ENCODE measurements at places on chromosomes 11 and 22.

DNA sequence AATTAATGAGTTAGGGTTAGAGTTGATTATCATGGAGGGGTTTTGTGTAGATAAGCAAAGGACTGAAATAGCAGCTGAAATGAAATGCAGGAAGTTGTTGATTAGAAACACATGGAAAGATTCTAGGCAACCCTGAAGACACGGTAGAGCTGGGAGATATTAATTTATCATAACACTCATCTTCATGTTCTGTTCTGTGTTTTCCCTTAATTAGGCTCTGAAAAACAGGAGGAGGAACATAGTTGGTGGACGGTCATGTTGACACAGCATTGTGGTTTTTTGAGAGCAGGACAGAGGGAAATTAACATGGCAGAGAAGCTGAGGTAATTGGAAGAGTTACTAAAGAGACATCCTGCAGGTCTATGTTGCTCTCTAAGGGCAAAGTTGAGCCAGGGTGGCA, 138.8 kb upstream of the UBASH3B start:
- no peak overlapping the region for H3K4me3 ChIP-seq
- H3K4me1 ChIP-seq: no peaks in the 10 kb centered on the region
- no peaks in the 10 kb centered on the region for H3K27me3 ChIP-seq
- no peak for DNase-seq
- H3K36me3 ChIP-seq: no peaks in the 10 kb centered on the region
- H3K27ac ChIP-seq: no peak overlapping the region

DNA sequence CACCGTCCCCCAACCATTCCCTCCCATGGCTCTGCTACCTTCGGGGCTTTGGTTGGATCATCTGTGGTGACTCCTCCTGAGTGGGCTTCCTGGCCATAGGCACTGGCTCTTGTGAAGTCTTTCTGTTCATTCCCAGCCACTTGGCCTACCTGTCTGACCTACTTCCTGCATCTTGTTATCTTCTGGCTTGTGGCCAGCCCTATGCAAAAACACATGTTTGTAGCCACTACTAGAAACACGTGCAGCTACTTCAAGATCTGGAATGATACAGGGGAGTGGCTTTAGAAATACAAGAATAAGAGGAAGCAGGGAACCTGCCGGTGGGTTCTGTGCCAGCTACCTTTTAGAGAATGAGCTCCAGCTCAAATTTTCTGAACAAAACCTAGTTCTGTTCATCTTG, 20.9 kb downstream of the RCOR2 start:
- no peak for DNase-seq
- no peak overlapping the region for H3K4me3 ChIP-seq
- peaks cover 74% of the 10 kb centered on the region for H3K36me3 ChIP-seq

GRCh38 chr22:36606114-36606513, 77.1 kb upstream of the EIF3D start:
- H3K27ac ChIP-seq: no peak overlapping the region
- H3K4me3 ChIP-seq: no peak overlapping the region
- no peaks in the 10 kb centered on the region for H3K36me3 ChIP-seq

GRCh38 chr22:43313890-43314474, 29.2 kb downstream of the SCUBE1 start:
- no peaks in the 10 kb centered on the region for H3K4me1 ChIP-seq
- H3K36me3 ChIP-seq: no peaks in the 10 kb centered on the region
- H3K4me3 ChIP-seq: no peak overlapping the region
- no peak overlapping the region for H3K27ac ChIP-seq
- H3K27me3 ChIP-seq: no peaks in the 10 kb centered on the region

DNA sequence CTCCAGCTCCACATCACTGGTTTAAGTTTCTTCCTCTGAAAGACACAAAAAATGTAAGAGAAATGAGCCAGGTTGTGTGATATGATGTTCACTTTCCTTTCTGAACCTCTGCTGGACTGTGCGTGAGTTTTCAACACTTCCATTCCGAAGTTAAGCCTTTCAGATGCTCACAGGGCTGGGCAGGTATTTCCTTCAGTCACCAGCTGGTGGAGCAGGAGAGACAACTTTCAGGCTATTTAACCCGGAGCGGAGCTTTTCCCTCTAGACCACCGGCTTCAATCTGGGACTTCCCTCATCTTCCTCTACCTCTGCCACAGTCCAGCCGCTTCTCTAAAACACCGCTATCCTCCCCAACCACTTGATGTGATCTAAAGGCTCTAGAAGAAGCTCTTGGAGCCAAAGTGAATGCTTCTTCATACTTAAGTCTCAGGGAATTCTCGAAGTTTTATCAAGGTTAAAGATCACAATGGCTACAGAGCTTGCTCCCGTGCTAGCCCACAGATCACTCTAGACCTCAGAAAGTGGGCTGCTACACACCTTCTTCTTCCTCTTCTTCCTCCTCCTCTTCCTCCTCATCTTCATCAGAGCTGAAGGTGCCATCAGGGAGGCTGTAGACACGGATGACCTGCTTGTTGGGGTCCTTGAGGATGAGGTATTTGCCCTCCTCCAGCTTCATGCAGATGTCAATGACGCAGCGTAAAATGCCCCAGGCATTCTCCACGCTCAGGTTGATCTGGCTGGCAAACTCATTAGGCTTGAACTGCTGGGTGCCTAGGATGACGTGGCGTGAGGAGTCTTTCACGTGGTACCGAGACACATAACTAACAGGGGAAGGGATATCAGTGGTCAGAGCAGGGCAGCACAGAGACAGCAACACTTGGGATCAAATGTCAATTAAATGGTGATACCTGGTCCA, 4.4 kb upstream of the FOXRED2 start:
- DNase-seq: peak; percentile 64
- H3K36me3 ChIP-seq: peaks cover 54% of the 10 kb centered on the region
- H3K4me1 ChIP-seq: peaks cover 12% of the 10 kb centered on the region
- no peak overlapping the region for H3K4me3 ChIP-seq
- H3K27ac ChIP-seq: no peak overlapping the region

DNA sequence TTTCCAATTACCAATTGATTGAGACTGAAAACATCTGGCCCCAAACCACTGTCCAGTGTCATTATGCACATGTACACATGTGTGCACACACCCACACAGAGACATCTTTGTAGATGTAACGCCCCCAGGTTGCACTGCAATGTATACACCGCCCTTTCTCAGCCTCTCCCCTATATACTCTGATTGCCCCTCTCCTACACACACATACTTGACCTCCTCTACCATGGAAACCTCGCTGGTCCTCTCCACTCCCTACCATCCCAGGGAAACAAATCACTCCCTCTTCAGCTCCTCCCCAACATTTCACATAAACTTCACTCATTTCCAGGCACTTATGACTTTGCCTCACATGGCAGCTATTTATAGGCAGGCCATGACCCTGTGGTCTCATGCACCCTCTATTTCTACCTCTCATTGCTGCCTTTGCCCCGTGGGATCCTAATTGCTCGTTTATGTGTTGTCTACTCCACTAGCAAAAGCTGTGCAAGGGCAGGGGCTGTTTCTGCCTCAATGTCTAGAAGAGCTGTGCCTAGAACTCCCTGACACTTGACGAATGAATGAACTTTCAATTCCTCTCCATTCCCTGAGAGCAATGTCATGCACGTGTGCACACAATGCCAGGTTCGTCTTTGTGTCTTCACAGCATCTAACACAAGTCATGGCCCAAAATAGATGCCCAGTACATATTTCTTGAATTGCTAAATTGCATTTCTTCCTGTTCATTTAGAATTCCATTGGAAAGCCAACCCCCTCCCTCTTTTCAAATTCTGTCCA, 10.0 kb upstream of the TMA7B start:
- no peaks in the 10 kb centered on the region for H3K36me3 ChIP-seq
- H3K27ac ChIP-seq: no peak overlapping the region
- H3K27me3 ChIP-seq: peaks cover 12% of the 10 kb centered on the region
- H3K4me3 ChIP-seq: no peak overlapping the region

DNA sequence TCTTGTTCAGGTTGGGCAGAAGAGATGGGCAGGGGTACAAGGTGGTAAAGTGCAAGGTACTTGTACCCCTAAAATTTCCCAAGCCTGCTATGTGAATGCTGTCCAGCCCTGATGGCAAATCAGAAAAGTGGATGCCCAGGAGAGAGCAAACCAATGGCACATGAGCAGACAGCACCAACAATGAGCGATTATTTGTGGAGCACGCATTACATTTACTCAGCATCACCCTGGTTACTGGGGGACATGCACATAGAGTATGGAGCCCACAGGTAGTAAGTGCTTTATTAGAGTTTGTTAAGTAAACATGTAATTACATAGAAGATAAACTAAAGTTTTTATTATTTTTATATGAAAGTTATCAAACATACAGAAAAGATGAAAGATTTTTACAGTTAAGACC, 165.7 kb downstream of the NTM start:
- H3K27me3 ChIP-seq: peaks cover 10% of the 10 kb centered on the region
- no peak overlapping the region for H3K27ac ChIP-seq
- no peak overlapping the region for H3K4me3 ChIP-seq
- no peaks in the 10 kb centered on the region for H3K36me3 ChIP-seq
- DNase-seq: no peak
- no peaks in the 10 kb centered on the region for H3K4me1 ChIP-seq

GRCh38 chr22:36324414-36324813, 63.4 kb downstream of the MYH9 start:
- peaks cover 21% of the 10 kb centered on the region for H3K4me1 ChIP-seq
- peaks cover 85% of the 10 kb centered on the region for H3K36me3 ChIP-seq
- no peaks in the 10 kb centered on the region for H3K27me3 ChIP-seq
- H3K4me3 ChIP-seq: no peak overlapping the region
- no peak overlapping the region for H3K27ac ChIP-seq

DNA sequence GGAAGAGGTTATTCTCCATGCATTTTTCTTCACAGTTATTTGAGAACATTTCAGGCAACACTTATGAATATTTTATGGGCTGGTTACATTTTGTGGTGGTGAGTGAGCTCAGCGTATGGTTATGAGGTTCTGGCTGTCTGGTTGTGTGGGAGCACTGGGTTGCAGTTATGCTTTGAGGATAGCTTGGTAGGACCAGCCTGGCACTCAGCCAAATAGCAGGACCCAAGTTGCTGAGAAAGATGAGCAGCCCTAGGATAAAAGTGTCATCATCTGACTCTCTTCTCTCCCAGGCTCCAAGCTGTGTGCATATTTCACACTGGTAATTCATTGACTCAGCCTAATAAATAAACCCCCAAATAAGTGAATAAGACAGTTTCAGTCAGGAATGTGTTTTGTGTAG, 8.1 kb upstream of the SRSF8 start:
- no peak overlapping the region for H3K27ac ChIP-seq
- H3K4me1 ChIP-seq: no peaks in the 10 kb centered on the region
- H3K36me3 ChIP-seq: no peaks in the 10 kb centered on the region
